AG20443 (cell line): ENCODE measurements at places on chromosomes 1 and 21.

DNA sequence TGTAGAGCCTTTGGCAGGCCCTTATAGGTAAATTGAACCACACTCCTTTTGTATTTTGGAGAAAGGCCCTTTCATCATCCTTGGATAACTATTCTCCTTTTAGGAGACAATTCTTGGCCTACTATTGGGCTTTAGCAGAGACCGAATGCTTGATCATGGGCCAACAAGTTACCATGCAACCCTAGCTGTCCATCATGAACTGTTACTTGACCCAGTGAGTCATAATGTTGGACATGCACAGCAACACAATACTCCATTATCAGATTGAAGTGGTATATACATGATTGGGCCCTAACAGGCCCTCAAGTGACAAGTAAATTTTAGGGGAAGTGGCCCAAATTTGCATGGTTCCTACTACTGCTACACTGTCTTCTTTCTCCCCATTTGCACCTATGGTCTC lies 84.4 kb downstream of the CATSPERE start:
- DNase-seq = no peak

DNA sequence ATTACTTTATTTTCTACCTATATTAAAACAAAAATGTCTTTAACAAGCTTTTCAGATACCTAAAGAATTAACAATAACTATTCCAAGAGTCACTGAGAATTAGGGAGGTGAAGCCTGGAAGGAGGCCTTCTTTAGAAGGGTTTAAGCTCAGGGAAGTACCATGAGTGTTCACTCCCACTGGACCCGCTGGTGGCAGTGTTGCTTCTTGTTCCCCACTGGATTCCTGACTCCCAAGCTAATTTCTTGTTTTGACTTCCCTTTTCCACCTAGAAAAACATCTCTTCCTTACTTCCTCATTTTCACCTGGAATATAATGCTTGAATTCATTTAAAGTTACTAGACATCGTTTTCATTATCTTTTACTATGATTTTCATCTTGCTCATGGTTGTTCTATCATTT lies 264.2 kb downstream of the HMCN1 start:
- DNase-seq = no peak

DNA sequence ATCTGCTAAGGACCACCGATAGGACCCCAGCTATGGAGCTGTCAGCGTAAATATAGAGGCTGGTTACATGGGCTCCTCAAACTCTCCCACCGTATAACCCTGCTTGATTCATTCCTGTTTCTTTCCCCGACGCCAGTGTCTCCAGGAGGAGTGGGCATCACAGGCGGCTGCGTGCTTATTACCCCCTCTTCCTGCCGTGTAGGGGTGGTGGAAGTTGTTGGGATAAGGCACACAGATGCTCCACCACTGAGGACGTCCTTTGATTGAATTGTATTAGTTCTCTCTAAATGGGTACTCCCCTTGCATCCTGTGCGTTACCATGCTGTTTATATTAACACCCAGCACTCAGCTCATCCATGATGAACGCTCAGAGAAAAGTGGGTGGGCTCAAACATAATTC lies 104.6 kb downstream of the ZBTB18 start:
- DNase-seq = no peak

- DNase-seq = no peak
Observed at GRCh38 chr1:168733241-168733640, 4.2 kb upstream of the DPT start.

GRCh38 chr1:160521554-160521953 lies 1.5 kb downstream of the SLAMF6 start:
- DNase-seq = no peak

DNA sequence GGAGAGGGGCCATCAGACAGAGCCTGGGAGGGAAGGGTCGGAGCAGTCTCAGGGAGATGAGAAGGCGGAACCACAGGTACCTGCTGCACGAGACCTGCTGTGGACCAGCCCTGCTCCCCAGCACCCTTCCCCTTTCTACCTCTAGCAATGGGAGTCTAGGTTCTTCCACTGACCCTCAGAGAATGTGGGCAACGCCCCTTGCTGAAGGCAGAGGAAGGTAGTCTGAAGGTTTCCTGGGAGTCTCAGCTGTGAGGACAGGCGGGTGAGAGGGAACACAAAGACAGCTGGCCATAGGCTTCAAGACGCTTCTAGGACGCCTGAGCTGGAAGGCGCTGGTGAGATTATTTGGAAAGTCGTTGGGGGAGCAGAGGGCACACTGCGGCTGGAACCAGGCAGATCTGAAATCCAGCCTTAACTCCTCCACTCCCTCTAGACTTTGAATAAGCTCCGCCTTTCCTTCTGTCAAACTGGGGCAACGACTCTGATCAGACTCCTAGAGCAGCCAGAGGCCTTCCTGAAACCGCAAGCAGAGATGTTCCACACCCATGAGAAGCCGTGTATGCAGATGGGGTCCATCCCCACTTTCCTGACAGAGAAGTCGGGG lies 18.1 kb downstream of the SLC45A3 start:
- DNase-seq = no peak
